ENCODE measurements at places on chromosomes 16 and 17. TPM values are rescaled to one million over a fixed set of nuclear protein-coding genes. Genes with fewer than 3 reads are reported as not detected.
A peak's percentile ranks its signal among the peaks of the same experiment; 100 is the strongest.

Gene AGRP
- not detected for total RNA-seq

DNA sequence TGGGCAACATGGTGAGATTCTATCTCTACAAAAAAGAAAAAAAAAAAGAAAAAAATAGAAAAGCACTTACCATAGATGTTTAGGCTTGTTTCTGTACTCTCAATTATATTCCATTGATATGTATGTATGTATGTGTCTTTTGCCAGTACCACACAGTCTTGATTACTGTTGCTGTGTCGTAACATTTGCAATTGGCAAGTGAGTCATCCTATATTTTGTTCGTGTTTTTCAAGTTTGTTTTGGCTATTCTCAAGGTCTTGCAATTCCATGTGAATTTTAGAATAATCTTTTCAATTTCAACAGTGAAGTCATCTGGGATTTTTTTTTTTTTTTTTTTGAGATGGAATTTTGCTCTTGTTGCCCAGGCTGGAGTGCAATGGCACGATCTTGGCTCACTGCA lies 19.3 kb downstream of the SPECC1 start:
- no peak for DNase-seq
- H3K27me3 ChIP-seq, result peaks cover 1% of the 10 kb centered on the region
- no peak overlapping the region for H3K4me3 ChIP-seq
- H3K4me1 ChIP-seq, result no peaks in the 10 kb centered on the region
- H3K27ac ChIP-seq, result no peak overlapping the region
- H3K36me3 ChIP-seq, result no peaks in the 10 kb centered on the region

- H3K36me3 ChIP-seq, result peaks cover 5% of the 10 kb centered on the region
- no peaks in the 10 kb centered on the region for H3K4me1 ChIP-seq
- no peak overlapping the region for H3K27ac ChIP-seq
- H3K4me3 ChIP-seq, result no peak overlapping the region
- no peak for DNase-seq
- peaks cover 3% of the 10 kb centered on the region for H3K27me3 ChIP-seq
These were observed 203.0 kb downstream of the CPPED1 start for GRCh38 chr16:12600536-12601256.

GRCh38 chr16:11611871-11612664 lies 25.3 kb upstream of the LITAF start:
- no peak overlapping the region for H3K4me3 ChIP-seq
- peaks cover 12% of the 10 kb centered on the region for H3K27me3 ChIP-seq
- no peak overlapping the region for H3K27ac ChIP-seq

DNA sequence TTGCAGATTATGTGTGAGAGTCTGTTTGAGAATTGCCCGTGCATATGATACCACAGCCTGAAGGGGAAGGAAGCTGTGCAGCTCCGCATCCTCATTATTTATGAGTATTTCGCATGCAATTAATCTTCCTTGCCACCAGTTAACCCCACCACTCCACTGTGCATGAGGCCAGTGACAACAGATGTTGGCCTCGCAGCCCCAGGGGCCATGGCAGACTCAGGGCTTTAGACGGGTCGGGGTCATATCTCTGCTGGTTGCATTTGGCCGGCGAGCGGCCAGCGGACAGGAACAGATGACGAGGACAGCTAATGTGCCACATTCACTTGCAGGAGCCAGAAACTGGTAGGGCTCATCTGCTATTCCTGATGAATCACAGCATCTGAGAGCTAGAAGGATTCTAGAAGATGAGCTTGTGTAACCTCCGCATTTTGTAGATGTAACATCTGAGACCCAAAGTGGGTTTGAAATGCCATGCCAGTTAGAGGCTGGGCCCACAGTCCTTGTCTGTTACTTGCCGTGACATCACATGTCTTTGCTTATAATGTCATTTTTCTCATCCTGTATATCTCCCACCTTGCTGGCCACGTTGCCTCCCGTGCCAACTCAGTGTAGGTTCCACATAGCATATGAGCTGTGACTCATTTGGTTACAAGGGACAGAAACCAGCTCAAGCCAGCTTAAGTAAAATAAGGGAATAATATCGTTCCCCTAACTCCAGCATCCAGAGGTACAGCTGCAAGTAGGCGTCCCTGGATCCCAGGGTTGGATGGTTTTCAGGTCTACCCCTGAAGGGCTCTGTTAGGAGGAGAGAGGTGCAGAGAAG lies 137.2 kb downstream of the SNX29 start:
- no peaks in the 10 kb centered on the region for H3K36me3 ChIP-seq
- H3K4me1 ChIP-seq, result peaks cover 3% of the 10 kb centered on the region
- H3K27me3 ChIP-seq, result peaks cover 2% of the 10 kb centered on the region
- no peak for DNase-seq

- H3K27me3 ChIP-seq, result no peaks in the 10 kb centered on the region
- no peak for DNase-seq
- H3K4me3 ChIP-seq, result no peak overlapping the region
- no peak overlapping the region for H3K27ac ChIP-seq
- peaks cover 4% of the 10 kb centered on the region for H3K36me3 ChIP-seq
These were observed 5.5 kb upstream of the COIL start for GRCh38 chr17:56966338-56966737.

Gene SYCE1L
- total RNA-seq, result 2.5 TPM

Gene TTYH2
- total RNA-seq, result 6.8 TPM

DNA sequence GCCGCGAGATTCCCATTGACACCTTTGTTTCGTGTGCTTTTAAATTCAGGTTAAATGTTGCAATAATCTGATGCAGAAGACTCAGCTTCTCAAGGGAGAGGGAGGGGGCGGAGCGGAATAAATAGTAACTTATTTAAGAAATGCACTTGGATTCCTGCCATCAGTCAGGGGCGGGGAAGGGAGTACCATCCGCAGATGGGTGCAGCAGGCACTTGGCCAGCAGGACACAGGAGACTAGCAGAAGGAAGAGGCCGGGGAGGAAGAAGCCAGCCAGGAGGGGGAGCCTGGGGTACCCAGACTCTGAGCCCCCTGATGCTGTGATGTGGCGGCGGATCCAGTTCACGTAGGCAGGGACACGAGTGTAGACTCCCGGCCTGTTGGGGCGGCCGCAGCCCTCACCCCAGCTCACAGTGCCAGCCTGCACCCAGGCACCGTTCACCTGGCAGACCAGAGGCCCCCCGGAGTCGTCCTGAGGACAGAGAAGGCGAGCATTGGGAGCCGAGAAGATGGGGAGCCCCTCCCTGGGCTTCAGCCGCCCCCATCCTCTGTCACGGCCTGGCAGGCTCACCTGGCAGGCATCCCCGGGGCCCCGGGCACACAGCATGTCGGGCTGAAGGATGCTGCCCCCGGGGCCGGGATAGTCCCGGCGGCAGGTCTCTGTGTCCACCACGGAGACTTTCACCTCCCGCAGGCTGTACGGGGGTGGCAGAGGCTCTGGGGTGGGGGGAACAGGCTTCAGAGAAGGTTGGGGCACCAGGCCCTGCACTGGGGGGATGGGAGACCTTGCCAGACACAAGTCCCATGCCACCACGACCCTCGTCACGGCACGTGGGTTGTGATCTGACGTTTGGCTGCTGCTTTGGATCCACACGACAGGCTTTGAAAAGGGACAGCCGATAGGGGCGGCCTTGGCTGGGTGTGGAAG lies 3.2 kb downstream of the TPSG1 start:
- H3K4me1 ChIP-seq, result no peaks in the 10 kb centered on the region
- H3K27ac ChIP-seq, result no peak overlapping the region
- no peak for DNase-seq
- peak overlapping the region; percentile 38 for H3K4me3 ChIP-seq
- H3K27me3 ChIP-seq, result peaks cover 7% of the 10 kb centered on the region

DNA sequence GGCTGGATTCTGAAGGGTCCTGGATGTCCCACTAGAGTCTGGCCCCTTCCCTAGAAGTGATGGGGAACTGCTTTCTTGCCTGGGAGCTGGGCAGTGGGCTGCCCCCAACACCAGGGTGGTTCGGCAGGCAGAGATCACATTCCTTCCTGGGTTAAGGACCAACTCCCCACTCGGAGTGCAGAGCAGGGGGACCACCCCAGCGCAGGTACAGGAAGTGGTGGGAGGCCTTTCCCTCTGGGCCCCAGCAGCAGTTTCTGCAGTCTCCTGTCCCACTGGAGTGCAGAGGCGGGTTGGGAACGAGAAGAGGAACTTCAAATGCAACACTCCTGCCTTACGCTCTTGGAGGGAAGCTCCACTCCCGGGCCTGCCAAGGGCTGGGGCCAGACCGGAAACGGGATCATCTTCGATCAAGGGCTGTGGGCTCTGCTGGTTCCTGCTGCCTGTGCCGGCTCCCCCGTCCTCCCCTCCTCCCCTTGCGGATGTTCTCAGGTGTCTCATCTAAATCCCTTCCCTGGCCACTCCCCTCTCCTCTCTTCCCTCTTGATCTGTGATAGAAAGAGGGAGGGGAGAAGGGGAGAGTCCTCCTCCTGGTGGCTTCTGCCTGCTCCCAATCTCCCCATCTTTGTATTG lies 9.0 kb upstream of the NGFR start:
- no peak overlapping the region for H3K27ac ChIP-seq
- peaks cover 15% of the 10 kb centered on the region for H3K4me1 ChIP-seq
- peak; percentile 43 for DNase-seq
- peaks cover 4% of the 10 kb centered on the region for H3K27me3 ChIP-seq
- no peaks in the 10 kb centered on the region for H3K36me3 ChIP-seq

- H3K4me3 ChIP-seq, result no peak overlapping the region
- peaks cover 13% of the 10 kb centered on the region for H3K4me1 ChIP-seq
- H3K27me3 ChIP-seq, result peaks cover 7% of the 10 kb centered on the region
- H3K36me3 ChIP-seq, result peaks cover 4% of the 10 kb centered on the region
- H3K27ac ChIP-seq, result no peak overlapping the region
These were observed 4.0 kb upstream of the FASN start for GRCh38 chr17:82101767-82102679.

Gene HSPB9
- not detected for total RNA-seq

Gene PRSS33
- not detected for total RNA-seq

Gene ZFHX3
- 17.7 TPM for total RNA-seq

DNA sequence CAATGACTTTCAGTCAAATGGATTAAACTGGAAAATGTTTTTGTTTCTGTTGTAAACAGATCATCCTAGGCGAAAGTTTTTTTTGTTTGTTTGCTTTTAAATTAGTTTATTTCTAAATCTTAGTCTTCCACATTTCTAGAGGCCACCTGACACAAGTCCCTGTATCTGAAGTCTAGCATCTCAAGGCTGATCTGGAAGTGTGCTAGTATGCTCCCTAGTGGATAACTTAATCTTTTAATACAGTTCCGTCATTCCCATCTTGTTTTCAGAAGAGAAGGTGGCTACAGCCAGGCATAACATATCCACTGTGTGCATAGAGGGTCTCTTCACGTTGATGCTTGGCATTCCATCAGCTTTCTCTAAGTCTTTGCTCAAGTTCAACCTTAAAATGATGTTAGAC lies 7.6 kb downstream of the IFT20 start:
- no peak overlapping the region for H3K27ac ChIP-seq
- H3K4me3 ChIP-seq, result no peak overlapping the region
- peaks cover 6% of the 10 kb centered on the region for H3K4me1 ChIP-seq
- H3K27me3 ChIP-seq, result peaks cover 3% of the 10 kb centered on the region
- H3K36me3 ChIP-seq, result peaks cover 22% of the 10 kb centered on the region

Gene PRDM7
- total RNA-seq, result not detected

GRCh38 chr17:36697903-36698530 lies 96.6 kb downstream of the MRM1 start:
- H3K27ac ChIP-seq, result no peak overlapping the region
- peaks cover 3% of the 10 kb centered on the region for H3K27me3 ChIP-seq
- peak; percentile 51 for DNase-seq
- H3K4me1 ChIP-seq, result no peaks in the 10 kb centered on the region
- H3K4me3 ChIP-seq, result no peak overlapping the region

- no peak for DNase-seq
- no peak overlapping the region for H3K4me3 ChIP-seq
- no peaks in the 10 kb centered on the region for H3K36me3 ChIP-seq
- peaks cover 6% of the 10 kb centered on the region for H3K27me3 ChIP-seq
These were observed 1.3 kb upstream of the HSD17B2 start for GRCh38 chr16:82033683-82034300.

GRCh38 chr17:556431-556995 lies 158.1 kb downstream of the VPS53 start:
- DNase-seq, result no peak
- no peak overlapping the region for H3K4me3 ChIP-seq
- peaks cover 20% of the 10 kb centered on the region for H3K4me1 ChIP-seq
- peaks cover 1% of the 10 kb centered on the region for H3K27me3 ChIP-seq
- no peak overlapping the region for H3K27ac ChIP-seq

DNA sequence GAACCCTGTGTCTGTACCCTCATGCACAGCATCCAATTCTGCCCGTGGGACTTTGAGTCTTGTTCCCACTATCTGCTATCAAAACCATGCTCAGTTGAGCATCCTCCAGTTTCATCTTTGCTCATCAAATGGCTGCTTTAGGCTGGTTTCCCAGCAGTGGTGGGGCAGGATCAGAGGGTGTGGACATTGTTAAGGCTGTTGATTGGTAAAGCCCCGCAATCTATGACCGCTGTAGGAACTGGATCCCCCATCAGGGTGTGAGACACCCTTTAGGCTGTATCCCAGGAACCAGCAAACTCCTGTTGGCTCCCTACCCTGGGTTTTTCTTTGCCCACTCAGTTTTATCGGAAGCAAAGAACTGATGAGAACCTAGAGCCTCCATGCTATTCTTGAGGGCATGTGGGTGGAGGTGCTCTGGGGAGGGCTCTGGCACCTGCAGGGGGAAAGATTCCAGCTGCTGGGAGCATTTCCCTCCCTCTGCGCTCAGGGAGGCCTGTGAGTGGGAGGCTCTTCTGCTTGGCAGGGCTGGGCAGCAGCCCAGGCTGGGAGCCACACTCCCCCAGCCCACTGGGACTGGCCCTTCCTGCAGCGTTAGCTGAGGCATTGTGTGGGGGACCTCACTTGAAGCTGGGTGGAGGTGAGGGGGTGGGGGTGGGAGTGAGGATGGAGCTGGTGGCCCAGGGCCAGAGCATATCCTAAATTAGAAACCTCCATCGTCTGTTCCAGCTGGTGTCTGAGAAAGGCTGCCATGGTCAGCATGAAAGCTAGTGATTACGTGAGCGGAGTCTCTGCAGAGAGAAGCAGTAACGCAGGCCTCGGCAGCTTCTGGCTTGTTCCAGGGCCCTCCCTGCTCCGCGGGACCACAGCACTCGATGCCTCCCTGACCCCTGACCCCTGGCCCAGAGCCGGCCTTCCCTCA lies 160.6 kb downstream of the IRF8 start:
- no peak overlapping the region for H3K27ac ChIP-seq
- H3K4me3 ChIP-seq, result no peak overlapping the region
- H3K36me3 ChIP-seq, result no peaks in the 10 kb centered on the region

- peaks cover 8% of the 10 kb centered on the region for H3K27me3 ChIP-seq
- H3K4me1 ChIP-seq, result peaks cover 32% of the 10 kb centered on the region
- H3K4me3 ChIP-seq, result peak overlapping the region; percentile 12
- H3K36me3 ChIP-seq, result peaks cover 4% of the 10 kb centered on the region
These were observed 1.5 kb downstream of the SLC16A6 start for GRCh38 chr17:68289473-68289872.

Gene MEOX1
- 0.10 TPM for total RNA-seq

Gene TTLL6
- total RNA-seq, result 0.87 TPM

DNA sequence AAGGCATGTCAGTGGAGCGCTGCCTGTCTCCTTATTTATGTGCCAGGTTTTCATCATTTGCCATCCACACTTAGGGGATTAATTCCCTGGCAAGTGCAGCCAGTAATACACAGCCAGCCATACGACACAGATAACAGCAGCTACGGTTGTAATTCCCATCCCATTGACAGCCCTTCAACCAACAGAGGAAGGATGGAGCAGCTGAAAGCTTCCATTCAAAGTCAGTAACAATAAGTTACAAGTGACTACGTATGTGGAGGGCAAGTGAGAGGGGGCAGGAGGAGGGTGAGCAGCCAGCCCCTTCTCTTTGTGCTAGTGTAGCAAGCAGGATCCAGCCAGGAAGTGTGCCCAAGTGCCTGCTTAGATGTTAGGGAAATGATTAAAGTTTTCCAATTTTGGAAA lies 53.8 kb upstream of the LYRM9 start:
- peaks cover 8% of the 10 kb centered on the region for H3K27me3 ChIP-seq
- H3K4me3 ChIP-seq, result no peak overlapping the region
- no peaks in the 10 kb centered on the region for H3K36me3 ChIP-seq
- no peak for DNase-seq

All from endothelial cell (in vitro differentiated cells).